Daoy (cell line): ENCODE measurements at places on chromosomes 16 and 17.

- DNase-seq = no peak
These were observed 28.8 kb upstream of the RNF43 start for GRCh38 chr17:58446086-58446485.

DNA sequence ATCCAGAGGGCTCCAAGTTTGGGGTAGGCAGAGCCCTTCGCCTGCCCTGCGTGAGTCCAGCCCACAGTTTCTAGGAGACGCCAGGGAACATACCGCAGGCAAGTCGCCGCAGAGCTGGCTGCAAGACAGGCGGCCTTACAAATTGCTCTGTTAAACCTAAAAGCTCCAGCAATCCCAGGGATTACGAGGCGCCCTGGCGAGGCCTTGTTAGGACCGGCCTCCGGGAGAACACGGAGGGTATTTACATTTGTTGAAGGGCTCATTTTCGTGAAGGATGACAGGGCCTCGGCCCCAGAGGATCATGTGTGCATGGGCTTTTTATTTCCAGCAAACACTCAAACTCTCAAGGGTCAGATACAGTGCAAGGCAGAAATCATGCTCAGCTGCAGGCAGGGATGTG is 77.6 kb upstream of the FOXF1 start:
- no peak for DNase-seq

- DNase-seq = no peak
These were observed 58.0 kb downstream of the GOSR1 start for GRCh38 chr17:30534938-30535921.

- no peak for DNase-seq
These were observed 36.4 kb upstream of the CORO6 start for GRCh38 chr17:29659155-29659554.

GRCh38 chr17:73835605-73836004 is 191.4 kb upstream of the SDK2 start:
- no peak for DNase-seq

DNA sequence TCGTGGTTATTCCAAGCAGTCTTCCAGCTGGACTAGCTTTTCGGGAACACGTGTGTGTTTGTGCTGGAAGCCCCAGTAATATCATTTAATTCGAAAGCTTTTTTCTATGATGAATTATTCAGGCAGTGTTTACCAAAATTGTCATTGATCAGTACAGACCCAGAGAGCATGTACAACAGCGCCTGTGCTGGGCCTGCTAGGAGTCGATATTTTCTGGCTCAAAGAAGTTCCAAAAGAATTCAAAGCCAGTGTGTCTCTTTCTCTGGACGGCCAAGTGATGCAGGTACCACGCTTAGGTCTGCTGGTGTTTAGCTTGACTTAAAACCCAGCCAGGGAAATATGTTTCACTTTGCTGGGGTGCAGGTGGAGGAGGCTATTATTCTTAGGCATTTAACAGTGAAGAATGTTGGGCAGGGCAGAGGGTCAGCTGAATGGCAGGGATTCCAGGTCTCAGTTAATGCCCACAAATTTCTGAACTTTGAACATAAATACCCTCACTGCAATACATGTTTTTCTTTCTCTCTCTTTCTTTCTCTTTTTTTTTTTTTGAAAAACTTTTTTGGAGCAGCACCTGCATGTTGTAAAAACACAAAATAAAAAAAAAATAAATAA is 401.3 kb downstream of the WWOX start:
- no peak for DNase-seq

DNA sequence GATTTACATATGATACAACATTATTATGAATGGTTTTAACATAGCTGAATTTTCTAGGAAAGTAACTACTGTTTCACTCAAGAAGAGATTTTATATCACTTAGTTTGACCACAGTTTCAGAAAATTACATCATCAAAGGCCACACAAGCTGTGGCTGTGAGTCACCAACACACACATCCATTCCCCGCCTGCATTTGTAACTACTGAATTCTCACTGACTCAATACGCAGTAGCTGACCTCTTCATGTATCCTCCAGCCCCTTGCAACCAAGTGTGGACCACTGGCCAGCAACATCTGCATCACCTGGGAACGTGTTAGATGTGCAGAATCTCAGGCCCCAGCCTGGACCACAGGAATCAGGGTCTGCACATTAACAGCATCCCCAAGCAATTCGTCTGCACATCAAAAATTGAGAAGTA is 197.6 kb downstream of the XYLT1 start:
- peak; percentile 79 for DNase-seq

DNA sequence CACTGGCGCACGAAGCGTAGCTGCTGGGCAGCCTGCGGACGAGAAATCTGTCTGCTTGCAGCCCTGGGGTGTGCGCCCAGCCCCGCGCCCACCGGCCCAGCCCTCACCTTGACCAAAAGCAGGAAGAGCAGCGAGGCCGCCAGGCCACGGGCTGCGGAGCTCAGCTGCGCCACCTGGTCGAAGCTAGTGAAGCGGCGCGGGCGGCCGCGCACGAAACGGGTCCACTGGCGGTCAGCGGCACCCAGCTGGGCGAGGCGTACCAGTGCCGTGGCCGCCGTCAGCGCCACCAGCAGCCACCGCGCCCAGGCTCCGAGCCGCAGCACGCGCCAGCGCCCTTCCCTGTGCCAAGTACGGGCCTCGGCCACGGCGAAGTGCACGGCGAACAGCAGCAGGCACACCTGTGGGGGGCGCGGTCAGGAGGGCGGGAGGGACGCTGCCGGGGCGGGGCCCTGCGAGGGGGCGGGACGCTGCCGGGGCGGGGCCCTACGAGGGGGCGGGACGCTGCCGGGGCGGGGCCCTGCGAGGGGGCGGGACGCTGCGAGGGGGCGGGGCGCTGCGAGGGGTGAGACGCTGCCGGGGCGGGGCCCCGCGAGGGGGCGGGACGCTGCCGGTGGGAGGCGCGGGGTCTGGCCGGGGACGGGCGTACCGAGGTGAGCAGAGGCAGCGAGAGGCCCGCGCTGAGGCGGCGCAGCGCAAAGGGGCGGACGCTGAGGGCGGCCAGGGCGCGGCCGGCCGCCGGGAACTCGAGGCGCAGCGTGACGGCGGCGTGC is 43.2 kb downstream of the TSC2 start:
- DNase-seq = no peak

GRCh38 chr17:2852729-2853282 is 56.6 kb downstream of the RAP1GAP2 start:
- DNase-seq = no peak

- DNase-seq = no peak
These were observed 160.1 kb downstream of the SOX9 start for GRCh38 chr17:72280881-72281280.

GRCh38 chr16:74296104-74296431 is 546 bp upstream of the PSMD7 start:
- DNase-seq = no peak

- DNase-seq = no peak
These were observed 314.8 kb upstream of the GOT2 start for GRCh38 chr16:59048876-59049275.

GRCh38 chr17:16912021-16912962 is 59.6 kb downstream of the TNFRSF13B start:
- DNase-seq = no peak

DNA sequence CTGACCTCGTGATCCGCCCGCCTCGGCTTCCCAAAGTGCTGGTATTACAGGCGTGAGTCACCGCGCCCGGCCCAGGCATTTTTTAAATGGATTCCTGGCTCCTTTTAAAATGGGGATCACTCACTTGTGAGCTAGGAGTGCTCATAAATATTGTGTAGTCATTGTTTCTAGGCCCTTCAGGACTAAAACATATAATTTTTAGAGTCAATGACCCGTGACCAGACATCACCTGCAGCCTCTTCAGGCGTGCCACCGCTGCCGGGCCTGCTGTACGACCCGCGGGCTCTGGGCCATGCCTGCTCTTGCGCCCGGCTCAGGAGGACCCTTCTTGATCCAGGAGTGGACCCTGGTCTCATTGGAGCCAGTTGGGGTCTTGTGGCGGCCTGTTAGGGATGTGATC is 30.8 kb downstream of the EFCAB5 start:
- no peak for DNase-seq

DNA sequence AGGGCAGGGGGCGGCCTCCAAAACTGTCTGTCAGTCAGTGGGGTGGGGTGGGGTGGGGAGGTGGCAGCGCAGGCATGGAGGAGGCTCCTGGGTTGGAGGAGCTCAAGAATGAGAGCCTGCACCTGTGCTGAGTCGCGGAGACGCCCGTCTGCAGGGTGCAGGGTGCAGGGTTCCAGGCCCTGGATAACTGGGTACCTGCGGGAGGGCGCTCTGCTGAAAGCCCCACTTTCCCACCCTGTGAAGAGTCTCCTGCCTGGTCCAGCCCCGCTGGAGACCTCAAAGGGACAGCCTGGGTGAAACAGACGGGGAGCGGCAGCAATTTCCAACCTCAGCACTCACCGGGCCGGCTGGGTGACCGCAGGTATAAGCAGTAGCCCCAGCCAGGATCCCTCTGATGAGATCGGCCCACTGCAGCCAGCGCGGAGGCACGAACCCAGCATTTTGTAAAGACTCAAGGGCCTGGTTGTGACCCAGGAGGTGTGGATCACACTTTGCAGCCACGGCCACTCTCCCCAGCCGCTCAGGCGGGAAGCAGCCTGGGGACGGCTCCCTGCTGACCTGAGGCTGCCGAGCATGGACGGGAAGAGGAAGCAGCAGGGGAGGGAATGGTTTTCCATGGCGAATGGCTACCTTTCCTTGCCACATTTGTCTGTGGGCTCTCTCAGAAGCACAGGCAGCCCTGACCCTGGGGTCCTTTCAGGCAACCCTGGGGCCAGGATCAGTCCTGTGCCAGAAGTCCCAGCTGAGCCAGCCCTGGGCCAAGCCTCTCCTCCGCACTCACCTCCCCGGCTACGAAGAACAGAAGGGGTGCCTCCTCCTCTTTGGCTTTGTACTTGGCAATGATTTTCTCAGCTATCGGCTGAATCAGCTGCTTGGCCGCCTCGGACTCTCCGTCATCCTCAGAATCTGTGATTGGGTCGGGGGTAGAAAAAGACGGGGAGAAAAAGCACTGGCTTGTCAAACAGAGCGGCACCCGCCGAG is 21.0 kb downstream of the MRM3 start:
- no peak for DNase-seq

DNA sequence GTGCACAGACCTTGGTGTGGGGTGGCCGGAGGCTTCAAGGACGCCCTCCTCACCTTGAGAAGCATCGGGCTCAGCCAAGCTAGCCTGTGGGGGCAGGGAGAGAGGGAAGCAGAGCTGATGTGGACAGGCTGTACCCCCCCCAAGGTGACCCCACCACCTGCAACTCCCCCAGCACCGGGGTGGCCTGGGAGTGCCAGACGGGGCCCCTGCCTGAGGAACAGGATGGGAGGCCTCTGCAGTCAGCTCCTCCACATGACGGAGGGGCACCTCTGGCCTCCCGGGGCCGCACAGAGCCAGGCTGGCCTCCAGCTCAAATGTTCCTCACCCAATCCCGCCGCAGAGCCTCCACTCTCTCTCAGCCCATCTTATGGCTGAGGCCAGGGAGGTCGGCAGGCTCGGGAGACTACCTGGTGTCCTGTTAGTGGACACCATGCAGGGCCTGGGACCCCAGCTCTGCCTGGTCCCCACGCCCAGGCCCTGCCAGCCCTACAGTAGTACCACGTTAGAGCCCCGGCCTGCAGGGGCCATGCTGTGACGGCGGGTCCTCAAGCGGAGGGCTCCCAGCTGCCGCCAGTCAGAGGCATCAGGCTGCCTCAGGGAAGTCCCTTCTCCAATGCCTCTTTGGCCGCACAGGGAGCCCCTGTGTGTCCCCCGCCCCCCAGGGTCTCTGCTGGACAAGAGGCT is 19.4 kb upstream of the SLC38A10 start:
- no peak for DNase-seq

GRCh38 chr17:57226793-57227192 is 29.5 kb upstream of the MSI2 start:
- no peak for DNase-seq

- DNase-seq = peak; percentile 2
These were observed 532.0 kb downstream of the CDH11 start for GRCh38 chr16:64589836-64590235.

GRCh38 chr16:12193692-12194091 is 217.2 kb downstream of the SNX29 start:
- no peak for DNase-seq

DNA sequence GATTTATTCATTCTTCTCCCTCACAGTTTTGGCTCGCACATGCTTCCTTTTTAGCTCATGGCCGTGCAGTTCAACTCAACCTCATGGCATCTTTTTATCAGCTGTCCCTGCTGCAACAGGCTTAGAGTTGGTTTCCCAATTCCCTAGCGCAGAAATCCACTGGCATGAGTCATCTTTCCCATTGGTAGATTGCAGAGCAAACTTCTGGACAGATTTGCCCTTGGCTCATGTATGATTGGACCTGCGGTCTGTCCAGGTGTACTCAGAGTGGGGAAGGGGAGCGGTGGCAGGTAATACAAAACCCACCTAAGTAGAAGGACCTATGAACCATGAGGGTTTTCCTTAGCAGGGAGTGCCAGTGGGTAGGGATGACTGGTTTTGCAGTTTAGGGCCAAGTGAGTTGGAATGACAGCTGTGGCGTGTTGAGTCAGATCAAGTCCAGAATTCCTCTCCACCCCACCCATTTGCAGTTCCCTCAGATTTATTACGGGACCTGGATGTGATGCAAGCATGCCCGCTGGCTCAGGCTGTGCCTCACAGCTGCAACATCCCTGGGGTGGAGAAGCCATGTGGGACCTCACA is 584.7 kb downstream of the WWOX start:
- peak; percentile 86 for DNase-seq

GRCh38 chr17:38440614-38441397 is 12.5 kb downstream of the ARHGAP23 start:
- DNase-seq = no peak

DNA sequence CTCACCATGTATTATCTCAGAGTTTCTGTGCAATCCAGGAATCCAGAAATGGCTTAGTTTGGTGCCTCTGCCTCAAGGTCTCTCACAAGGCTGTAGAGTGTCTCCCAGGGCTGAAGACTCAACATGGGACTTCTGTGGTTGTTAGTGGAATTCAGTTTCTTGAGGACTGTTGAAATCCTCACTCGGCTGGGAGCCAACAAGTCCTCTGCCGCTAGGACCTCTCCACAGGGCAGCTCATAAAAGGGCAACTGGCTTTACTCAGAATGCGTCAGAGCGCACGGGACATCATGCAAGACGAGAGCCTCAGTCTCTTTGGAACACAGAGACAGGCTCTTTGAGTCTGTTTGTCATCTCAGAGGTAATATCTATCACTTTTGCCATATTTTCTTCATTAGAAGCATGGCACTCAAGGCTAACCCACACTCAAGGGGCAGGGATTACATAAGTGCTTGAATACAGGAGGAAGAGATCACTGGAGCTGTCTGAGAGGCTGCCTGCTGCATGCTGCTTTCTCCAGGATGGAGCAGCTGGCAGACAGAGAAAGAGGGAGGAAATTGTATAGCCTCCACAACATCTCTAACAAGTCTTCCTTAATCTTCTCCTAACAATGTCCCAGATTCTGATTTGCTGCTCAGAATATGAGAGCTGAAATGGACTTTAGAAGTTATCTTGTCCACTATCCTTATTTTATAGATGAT is 97.5 kb upstream of the ASIC2 start:
- DNase-seq = peak; percentile 52

DNA sequence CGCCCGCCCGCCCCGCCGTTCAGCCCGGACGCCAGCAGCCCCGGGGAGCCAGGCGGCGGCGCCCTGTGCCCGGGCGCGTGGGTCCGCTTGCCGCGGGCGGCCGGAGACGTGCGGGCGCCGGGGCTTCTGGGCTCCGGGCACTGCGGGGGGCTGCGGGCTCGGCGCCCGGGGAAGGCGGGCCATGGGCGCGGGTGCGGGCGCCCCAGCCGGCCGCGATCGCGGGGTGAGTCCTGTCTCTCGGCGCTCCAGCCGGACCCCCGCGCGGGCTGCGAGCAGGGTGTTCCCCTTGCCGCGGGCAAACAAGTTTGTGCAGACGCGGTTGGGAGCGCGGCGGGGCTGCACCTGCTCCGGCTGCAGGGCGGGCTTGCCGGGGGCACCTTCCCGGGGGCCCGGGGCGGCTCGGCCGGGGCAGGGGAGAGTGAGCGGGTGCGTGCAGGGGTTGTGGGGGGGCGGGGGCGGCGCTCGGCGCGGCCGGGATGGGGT is 292 bp downstream of the WSCD1 start:
- no peak for DNase-seq
